ENCODE measurements at places on chromosomes 7 and 10.

DNA sequence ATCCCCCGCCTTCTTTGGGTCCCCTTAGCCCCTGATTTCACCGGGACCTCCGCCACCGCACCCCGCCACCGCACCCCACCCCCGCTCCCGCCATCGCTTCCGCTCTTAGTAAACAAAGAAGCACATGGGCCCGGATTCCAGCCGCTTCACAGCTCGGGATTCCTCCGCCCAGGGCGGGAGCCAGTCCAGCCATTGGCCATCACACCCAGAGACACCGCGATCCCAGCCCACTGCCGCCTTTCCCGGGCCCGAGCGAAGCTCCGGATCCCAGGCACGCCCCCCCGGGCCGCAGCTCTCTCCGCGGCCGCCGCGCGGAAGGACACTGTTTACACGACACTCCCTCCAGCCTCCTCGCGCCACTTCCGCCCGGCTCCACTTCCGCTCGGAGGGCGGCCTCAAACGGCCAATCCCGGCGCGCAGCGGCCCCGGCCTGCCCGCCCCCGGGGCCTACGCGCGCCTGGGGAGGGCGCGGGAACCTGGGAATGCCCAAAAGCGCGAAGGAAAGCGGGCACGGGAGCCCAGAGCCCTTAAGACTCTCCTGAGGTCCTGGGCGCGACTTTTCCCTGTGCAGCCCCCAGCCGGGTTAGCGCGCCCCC lies 679 bp downstream of the MCM7 start:
- peak; percentile 81 for DNase-seq

DNA sequence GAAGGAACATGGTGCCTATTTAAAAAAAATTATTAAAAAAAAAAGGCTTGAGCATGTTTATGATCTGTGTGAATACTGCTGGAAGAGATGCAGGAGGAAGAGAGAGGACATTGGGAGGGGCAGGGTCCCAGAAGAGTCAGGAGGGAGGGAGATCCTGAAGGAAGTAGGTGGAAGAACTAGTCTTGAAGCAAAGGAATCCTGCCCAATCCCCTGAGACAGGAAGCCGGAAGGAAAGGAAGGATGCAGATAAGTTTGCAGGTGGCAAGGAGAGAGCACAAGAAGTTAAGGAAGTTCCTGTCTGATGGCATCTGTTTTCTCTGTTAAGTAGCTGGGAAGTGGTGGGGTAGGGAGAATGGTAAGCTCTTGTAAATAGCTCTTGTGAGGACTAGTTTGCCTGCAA lies 318.5 kb downstream of the DOCK4 start:
- no peak for DNase-seq

DNA sequence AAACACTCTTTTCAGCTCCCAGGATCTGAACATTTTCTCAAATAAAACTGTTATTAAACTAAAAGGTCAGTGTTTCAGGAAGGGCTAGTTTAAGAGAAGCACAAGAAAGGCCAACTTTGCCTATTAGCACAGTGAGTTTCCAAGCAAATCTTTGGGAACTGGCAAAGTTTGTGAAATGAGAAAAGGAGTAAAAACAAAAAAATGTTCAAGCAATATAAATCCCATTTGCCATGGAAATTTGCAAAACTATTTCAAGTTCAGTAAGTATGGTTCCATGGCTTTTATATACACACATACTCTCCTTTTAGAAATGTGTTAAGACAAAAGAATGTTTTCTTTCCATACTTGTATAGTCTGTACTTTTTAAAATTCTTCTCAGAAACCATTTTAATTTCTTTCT lies 51.5 kb downstream of the CHCHD3 start:
- no peak for DNase-seq

DNA sequence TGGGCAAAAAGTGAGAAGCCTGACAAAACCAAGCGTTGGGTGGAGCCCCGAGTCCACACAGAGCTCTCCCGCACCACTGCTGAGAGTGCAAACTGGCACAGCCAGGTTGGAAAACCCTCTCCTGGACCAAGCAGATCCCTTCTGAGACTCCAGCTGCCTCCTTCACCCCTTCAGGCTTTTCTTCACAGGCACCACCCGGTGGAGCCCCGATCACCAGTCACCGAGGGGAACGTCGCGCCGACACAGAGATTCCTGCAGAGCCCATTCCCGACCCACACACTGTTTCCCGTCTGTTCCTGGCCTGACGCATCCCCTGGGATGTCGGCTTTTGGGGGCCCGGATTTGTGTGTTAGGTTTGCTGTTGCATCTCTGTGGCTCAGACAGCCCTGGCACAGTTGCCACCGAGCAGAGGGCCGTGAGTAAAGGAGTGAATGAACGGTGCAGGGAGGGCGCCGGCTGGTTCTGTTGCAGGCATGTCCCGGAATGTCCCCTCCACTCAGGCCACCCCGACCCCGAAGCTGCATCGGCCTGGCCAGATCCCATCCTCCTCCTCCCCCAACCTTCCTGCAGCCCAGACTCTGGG lies 51.0 kb upstream of the INPP5A start:
- DNase-seq = no peak

GRCh38 chr7:111556977-111557376 lies 5.3 kb downstream of the IMMP2L start:
- no peak for DNase-seq

DNA sequence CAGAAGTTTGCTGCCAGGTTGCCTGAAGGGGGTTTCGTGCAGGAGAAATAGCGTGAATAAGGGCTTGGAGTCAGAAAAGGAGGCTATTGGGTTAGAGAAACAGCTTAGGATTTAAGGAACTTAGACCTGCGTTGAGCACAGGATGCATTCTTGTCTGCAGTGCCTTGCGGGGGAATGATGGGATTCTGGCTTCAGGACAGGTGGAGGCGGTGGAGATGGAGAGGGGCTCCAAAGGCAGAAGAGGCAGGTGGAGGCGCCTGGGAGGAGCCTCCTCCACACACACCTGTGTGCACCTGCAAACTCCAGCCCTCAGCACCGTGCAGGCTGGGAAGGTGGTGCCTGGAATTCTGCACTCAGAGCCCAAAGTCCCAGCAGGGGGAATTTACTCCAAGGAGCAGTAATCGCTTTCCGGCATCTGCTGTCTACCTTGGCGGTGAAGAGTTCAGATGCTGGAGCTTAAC lies 1.8 kb downstream of the CLIP2 start:
- DNase-seq = no peak

Data from bronchial epithelial cell (primary cell).